Uterus (tissue), 4 donors: ENCODE measurements at places on chromosomes 7 and 10. TPM values are rescaled to one million over a fixed set of nuclear protein-coding genes. Genes with fewer than 3 reads are reported as not detected.
A peak's percentile ranks its signal among the peaks of the same experiment; 100 is the strongest.

NRAP gene
- total RNA-seq: not detected

- no peaks in the 10 kb centered on the region for H3K36me3 ChIP-seq
- H3K4me1 ChIP-seq: no peaks in the 10 kb centered on the region
- no peak for DNase-seq
- H3K27ac ChIP-seq: no peak overlapping the region
Measured at GRCh38 chr7:151626422-151627115, 106.9 kb upstream of the RHEB start.

GRCh38 chr10:80664071-80664680 is 126.5 kb downstream of the SH2D4B start:
- no peaks in the 10 kb centered on the region for H3K4me1 ChIP-seq
- peak; percentile 68 for DNase-seq
- no peak overlapping the region for H3K27ac ChIP-seq
- no peak overlapping the region for H3K4me3 ChIP-seq
- H3K36me3 ChIP-seq: no peaks in the 10 kb centered on the region

GRCh38 chr10:36003031-36003600 is 361.0 kb upstream of the FZD8 start:
- DNase-seq: no peak
- H3K4me3 ChIP-seq: no peak overlapping the region
- no peak overlapping the region for H3K27ac ChIP-seq

GRID2IP gene
- total RNA-seq: not detected

DNA sequence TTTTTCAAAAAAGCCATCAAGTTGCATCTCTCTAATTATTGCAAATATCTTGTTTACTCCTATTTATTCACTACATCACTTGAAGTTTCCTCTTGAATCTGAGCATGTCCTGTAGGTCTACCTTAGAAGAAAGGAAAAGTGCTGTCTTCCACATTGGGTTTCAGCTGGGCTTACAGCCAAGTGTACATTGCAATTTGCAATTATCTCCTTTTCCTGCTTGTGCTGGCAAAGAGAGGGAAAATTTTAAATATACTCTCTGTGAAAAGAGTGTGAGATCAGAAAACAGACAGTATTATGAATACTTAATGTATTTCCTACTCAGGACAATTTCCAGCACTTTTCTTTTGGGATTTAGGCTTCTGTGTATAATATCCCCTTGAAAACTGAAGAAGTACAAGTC is 839.7 kb downstream of the CNTNAP2 start:
- H3K27me3 ChIP-seq: no peaks in the 10 kb centered on the region
- no peak overlapping the region for H3K4me3 ChIP-seq
- no peak for DNase-seq
- H3K27ac ChIP-seq: no peak overlapping the region
- no peaks in the 10 kb centered on the region for H3K36me3 ChIP-seq

DENND10 gene
- 50.2 TPM for total RNA-seq
